ENCODE measurements at places on chromosomes 12 and 14.

GRCh38 chr12:101474711-101475386 lies at the start of gene SPIC:
Gene SPIC, plus strand, starts transcription at chr12:101475336. Its CDS starts 1,569 bp downstream, at chr12:101476905.
- no peak for DNase-seq

- DNase-seq = no peak
These were observed 10.0 kb downstream of the STXBP6 start for GRCh38 chr14:25039933-25040332.

DNA sequence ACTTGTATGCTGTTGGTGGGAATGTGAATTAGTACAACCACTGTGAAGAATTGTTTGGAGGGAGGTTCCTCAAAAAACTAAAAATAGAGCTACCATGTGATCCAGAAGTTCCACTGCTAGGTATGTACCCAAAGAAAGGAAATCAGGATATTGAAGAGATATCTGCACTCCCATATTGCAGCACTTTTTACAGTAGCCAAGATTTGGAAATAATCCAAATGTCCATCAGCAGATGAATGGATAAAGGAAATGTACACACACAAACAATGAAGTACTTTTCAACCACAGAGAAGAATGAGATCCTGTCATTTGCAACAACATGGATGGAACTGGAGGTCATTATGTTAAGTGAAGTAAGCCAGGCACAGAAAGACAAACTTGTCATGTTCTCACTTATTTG lies 25.9 kb downstream of the TIGAR start:
- DNase-seq = no peak

GRCh38 chr12:19525274-19525673 lies 86.0 kb downstream of the AEBP2 start:
- no peak for DNase-seq

Data from left cardiac atrium (tissue), 4 donors.